DND-41 (cell line): ENCODE measurements at places on chromosomes 6 and 20.

GRCh38 chr6:37032239-37032638 is 26.8 kb downstream of the FGD2 start:
- DNase-seq, result no peak

GRCh38 chr6:80020381-80021120 is 16.1 kb downstream of the TTK start:
- no peak for DNase-seq

- DNase-seq, result no peak
Observed at GRCh38 chr6:138229072-138229471, 10.8 kb upstream of the PBOV1 start.

- DNase-seq, result no peak
Observed at GRCh38 chr6:68317366-68317765, 317.7 kb upstream of the ADGRB3 start.
